Fibroblast of upper back skin (primary cell): ENCODE measurements at places on chromosomes 12 and 14.

DNA sequence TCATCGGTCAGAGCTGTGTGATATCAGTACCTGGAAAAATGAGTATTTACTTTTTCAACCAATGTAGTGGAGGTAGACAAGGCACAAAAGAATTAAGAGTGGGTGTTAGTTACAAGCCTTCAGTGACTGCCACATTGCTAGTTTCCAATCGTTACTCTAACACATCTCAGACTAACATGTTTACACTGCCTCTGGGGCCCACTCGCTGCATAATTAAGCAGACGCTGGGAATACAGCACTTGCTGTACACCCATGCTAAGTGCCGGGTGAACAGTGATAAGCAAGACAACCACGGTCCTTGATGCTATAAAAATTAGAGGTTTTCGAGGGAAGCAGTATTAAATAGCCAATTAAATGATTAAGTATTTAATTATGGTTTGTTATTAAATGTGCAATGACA is 1147.6 kb downstream of the AACS start:
- no peak for DNase-seq

- DNase-seq: peak; percentile 98
These were observed 98.6 kb downstream of the SCARB1 start for GRCh38 chr12:124764870-124765580.

GRCh38 chr12:120903412-120904196 is 554 bp downstream of the SPPL3 start:
- no peak for DNase-seq

DNA sequence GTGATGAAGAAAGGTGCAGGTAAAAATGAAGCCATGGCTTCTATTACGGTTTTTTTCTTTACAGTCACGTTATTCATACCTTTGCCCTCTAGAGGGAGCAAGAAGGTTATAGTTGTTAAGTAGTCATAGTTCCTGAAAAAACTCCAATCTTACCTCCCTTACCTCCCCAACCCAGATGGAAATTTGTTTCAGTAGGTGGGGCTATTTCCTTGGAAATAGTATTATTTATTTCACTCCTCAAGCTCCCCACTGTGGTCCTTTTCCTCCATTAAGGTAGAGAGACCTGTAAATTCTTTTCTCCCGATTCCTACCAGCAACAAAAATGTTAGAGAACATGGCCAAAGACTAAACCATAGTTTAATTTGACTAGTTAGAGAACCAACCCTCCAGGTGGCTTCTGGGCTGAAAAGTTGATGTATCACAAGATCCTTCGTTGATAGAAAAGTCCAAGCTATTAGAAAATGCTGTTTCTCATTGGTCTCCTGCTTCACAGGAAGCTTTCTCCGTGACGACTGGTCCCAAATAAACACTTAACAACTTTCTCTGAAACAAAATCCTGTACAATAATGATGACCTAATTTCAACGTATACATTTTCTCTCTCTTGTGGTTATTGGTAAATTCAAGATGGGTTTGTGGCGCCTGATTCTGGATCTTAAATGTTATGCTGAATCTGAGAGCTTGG is 43.5 kb downstream of the TMX1 start:
- DNase-seq: peak; percentile 92

DNA sequence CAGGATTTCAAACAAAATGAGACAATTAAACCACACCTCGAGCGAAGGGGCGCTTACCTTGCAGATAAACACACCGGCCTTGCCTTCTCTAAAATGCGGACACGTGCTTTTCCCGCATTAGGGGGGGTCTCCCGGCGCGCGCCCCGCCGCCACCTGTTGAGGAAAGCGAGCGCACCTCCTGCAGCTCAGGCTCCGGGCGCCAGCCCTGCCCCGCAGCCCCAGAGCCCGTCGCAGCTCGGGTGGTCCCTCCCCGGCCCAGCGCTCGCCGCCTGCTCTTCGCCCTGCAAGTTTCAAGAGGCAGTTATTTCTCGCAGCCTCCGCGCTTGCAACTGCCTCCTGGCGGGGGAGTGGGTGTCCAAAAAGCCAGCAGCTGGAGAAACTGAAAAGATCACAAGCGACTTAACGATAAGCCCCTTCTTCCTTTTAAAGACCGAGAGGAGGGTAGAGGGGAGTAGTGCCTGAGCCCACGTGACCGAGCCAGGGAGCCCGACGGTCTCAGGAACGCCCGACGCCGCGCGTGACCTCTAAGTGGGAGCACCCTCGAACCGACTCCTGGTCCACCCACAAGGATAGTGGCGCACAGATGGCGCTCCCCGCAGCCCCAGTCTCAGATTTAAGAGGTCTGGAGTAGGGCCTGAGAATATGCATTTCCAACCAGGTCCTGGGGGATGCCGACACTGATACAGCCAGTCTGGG is at the start of gene ESR2:
TSS of gene ESR2 (minus strand) at position 396 of the 696 bp plus-strand sequence. CDS start 11,386 bp downstream, outside the sequence.
- DNase-seq: peak; percentile 24

GRCh38 chr12:109458086-109458485 is 19.0 kb downstream of the KCTD10 start:
- peak; percentile 64 for DNase-seq

DNA sequence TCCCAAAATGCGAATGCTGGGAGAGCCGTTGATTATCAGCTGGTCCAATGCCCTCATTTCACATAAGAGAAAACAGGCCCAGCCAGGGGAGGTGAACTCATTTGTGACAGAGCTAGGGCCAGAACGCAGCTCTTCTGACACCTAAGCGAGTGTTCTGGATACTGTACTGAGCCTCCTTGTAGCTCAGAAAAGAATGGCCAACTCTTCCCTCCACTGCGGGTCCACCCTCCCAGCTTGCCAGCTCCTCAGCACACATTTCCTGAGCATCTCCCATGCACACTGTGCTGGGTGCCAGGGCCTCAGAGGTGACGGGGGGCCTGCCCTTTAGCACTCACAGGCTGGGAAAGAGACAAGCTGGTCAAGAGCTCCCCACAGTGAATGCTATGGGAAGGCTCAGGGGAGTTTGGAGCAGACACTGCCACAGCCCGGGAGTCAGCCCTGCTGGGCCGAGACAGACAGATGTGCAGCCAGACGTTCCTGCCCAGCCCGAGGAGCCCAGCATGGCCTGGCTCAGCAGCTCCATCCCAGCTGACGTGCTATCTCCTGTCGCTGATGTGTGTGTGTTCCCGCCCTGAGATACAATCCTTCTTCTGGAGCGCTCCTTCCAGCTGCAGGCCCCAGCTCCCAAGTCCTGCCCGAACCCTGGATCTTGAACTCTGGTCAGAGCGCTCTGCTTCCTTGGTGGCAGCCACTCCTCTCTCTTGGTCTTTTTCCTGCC is 3.5 kb downstream of the CMTM5 start:
- DNase-seq: no peak

- DNase-seq: peak; percentile 25
These were observed 8.3 kb upstream of the ERBB3 start for GRCh38 chr12:56071648-56072047.

DNA sequence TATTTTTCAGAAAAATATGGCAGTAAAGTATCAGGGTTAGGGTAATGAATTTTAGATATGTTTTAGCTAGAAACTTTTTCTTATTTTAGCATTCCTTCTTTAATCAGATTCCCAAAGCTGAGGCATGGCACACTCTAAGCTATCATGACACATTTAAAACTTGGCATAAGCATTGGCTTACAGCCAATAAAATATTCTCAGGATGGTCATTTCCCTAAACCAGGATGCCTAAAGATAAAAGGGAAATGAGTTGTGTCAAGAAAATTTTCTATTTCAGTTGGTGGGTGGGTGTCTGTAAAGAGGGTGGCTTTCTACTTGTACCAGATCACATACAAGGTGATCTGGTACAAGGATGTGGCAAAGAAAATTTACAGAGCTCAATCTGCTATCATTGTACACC is 47.8 kb downstream of the PEBP1 start:
- DNase-seq: no peak

DNA sequence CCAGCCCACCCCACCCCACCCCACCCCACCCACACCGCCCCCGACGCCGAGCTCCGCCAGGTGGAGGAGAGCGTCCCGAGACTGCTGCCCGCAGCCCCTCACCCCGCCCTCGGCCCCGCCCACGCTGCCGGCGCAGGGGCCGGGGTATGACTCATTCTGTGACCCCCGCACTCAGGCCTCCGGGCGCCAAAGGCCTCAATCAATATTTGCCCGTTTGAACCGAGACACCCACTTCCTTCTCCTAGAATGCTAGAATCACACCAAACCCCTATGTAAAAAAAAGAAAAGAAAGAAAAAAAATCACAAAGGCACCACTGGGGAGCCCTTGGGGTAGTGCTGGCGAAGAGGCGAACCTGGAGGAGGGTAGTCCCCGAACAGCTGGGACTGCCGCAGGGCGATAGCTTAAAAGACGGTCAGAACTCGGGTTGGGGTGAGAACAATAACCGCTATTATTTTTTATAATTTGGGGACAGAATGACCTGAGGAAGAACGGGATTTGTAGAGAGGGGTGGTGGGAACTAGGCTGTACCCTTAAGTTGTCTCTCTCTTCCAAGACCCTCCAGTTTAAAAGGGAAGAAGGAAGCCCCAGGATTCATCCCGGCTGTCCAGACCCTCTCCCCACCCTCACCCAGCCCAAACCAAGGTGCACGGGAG is 894 bp downstream of the KRT8 start:
- DNase-seq: peak; percentile 47

DNA sequence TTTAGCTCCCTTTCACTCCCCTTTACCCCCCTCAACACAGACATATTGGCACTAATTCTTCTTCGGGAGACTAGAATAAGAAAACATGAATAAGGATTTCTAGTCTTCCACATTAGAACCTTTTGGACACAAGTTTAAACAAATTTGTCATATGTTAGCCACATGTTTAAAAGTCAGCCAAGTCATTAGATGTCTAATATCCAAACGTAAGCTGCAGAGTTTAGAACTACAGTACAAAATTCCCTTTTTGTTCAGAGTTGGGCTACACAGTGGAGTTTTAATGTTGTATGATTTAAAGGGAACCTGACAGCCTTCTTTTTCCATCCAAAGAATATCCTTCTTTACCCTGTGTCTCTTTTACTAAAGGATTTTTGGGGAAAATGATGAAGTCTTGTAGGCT is 79.8 kb downstream of the PDE6H start:
- peak; percentile 1 for DNase-seq

DNA sequence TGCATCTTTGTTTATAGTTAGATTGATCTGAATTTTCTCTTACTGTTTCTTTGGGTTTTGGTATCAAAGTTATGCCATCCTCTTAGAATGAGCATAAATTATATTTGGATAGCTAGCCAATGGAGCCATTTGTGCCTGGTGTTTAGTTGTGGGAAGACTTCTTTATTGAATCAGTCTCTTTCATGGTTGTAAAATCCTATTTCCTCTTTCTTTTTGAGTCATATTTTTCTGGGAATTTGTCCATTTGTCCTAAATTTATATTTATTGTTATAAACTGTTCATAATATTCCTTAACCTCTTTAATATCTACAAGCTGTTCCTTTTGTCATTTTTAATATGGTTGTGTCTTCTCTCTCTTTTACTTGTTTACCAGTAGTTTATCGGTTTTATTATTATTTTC is 462.5 kb downstream of the AEBP2 start:
- no peak for DNase-seq

GRCh38 chr12:5506821-5507231 is 74.9 kb downstream of the NTF3 start:
- DNase-seq: peak; percentile 55

- DNase-seq: no peak
These were observed 82.6 kb upstream of the GTF2A1 start for GRCh38 chr14:81303258-81303935.

- no peak for DNase-seq
These were observed 134.1 kb downstream of the SLC41A2 start for GRCh38 chr12:104823985-104824461.

GRCh38 chr12:10211940-10212738 is 538 bp upstream of the GABARAPL1 start:
- DNase-seq: peak; percentile 98

DNA sequence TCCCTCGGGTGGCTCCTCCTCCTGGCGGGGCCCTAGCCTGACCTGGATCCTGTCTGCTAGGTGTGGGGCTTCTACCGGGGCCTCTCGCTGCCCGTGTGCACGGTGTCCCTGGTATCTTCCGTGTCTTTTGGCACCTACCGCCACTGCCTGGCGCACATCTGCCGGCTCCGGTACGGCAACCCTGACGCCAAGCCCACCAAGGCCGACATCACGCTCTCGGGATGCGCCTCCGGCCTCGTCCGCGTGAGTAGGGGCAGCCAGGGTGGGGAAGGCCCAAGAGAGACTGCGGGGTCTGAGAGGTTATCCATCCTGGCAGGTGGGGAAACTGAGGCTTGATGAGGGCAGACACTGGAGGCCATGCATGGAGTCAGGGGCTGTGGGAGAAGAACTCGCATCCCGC is 4.0 kb downstream of the SLC25A47 start:
- DNase-seq: no peak

GRCh38 chr12:53131844-53132243 is 28.6 kb downstream of the SOAT2 start:
- no peak for DNase-seq

DNA sequence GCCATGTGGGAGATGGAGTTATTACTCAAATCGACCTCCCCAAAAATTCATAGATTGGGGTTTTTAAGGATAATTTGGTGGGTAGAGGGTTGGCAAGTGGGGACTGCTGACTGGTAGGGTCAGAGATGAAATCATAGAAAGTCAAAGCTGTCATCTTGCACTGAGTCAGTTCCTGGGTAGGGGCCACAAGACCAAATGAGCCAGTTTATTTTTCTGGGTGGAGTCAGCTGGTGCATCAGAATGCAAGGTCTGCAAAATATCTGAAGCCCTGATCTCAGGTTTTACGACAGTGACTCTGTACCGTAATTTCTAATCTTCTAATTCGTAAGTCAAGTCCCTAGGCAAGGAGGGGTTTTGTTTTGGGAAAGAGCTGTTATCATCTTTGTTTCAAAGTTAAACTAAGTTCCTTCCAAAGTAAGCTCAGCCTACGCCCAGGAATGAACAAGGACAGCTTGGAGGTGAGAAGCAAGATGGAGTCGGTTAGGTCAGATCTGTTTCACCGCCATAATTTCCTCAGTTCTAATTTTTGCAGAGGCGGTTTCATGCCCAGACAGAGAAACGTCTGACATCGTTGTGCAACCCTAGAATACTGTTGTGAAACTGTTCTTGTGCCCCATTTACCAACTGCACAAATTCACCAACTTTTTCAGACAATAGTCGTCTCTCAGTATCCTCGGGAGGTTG is 104.5 kb upstream of the SFSWAP start:
- DNase-seq: no peak

DNA sequence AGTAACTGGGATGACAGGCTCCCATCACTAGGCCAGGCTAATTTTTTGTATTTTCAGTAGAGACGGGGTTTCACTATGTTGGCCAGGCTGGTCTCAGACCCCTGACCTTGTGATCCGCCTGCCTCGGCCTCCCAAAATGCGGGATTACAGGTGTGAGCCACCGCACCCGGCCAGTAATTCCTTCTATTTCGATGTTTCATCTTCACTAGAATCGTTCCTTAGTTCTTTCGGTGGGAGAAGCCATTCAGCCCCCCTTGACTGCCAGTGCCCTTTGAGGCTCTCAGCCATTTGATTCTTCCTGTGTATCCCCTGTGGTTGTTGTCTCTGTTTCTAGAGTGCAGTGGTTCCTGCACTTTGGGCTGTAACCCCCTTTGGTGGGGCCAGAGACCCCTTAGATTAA is 174.1 kb downstream of the ETV6 start:
- DNase-seq: no peak

- DNase-seq: no peak
These were observed 454.0 kb upstream of the TBX3 start for GRCh38 chr12:115137812-115138521.

- DNase-seq: no peak
These were observed 272.0 kb upstream of the E2F7 start for GRCh38 chr12:77337362-77337761.
